Stimulated activated CD8-positive, alpha-beta memory T cell treated with anti-CD3 and anti-CD28 coated beads, Interleukin-4, amount 100 ng/mL, for 1 hour (primary cell): ENCODE measurements at places on chromosomes 3 and 15.

- DNase-seq = no peak
These were observed 178.8 kb downstream of the NSMCE3 start for GRCh38 chr15:29090617-29091466.

DNA sequence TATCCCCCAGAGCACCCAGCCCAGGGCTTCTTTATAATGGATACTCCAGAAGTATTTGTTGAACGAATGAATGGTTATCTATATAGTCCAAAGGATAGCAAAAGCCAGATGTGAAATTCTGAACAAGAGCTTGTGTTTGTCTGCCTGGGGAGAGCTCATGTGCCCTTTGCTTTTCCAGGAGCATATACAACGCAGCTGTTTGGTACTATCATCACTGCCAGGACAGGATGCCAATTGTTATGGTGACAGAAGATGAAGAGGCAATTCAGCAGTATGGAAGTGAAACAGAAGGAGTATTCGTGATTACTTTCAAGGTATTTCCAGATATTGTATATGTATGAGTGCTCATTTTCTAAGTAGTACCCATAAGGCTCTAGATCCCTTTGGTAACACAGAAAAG lies 15.2 kb downstream of the DIS3L start:
- DNase-seq = no peak

DNA sequence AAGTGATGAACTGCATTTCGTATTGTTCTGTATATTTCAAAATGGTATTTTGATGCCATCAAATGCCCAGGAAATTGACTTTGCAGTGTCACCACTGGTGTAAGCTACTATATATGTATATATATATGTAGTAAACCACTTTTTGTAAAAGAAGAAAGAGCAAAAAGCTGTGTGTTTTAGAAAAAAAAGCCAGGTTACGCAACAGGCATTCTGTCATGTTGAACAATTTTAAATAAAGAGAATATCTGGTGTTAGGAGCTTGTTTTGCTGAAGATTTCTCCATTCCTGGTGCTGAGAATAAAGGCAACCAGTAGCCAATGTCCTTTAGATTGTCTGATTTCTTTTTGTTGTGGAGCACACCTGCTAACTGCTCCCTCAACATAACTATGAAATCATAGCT lies 3.7 kb upstream of the ABHD10 start:
- no peak for DNase-seq

DNA sequence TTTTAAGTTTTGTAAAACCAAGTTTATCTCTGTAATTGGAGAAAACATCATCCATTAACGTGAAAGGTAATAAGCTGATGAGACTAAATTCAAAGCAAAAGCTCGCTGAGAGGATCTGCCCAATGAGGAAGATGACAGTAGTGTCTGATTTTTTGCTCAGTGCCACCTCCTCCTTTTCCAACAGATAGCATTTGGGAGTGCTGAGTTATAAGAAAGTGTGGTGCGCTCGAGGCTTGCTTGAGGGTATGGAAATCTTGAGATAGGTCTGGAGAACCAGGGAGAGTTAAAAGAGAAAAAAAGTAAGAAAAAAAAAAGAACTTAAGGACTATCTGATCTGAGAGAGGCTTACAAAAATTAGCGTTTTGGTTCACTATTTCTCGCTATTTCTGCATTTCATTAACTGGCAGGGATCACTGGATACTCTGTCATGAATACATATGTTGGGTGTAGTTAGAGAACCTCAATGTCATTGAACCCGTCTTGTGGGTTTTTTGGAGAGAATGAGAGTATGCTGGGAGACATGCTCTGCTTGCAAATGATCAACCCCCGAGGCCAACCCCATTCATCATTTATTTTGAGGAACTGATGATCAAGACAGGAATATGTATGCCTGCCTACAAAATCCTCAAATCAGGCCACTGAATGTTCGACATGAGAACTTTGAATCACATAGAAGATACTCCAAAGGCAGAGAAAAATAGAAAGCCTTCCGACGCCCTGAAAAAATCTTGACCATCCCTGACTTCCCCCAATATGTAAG lies 973 bp upstream of the USP13 start:
- no peak for DNase-seq

- DNase-seq = no peak
These were observed 137.8 kb upstream of the CBLB start for GRCh38 chr3:106006571-106006970.

GRCh38 chr15:60804986-60805949 lies 326.3 kb upstream of the ICE2 start:
- no peak for DNase-seq

- no peak for DNase-seq
These were observed 88.9 kb downstream of the SUCNR1 start for GRCh38 chr3:151962352-151962751.

GRCh38 chr3:112555535-112556170 lies 6.1 kb downstream of the ATG3 start:
- no peak for DNase-seq

DNA sequence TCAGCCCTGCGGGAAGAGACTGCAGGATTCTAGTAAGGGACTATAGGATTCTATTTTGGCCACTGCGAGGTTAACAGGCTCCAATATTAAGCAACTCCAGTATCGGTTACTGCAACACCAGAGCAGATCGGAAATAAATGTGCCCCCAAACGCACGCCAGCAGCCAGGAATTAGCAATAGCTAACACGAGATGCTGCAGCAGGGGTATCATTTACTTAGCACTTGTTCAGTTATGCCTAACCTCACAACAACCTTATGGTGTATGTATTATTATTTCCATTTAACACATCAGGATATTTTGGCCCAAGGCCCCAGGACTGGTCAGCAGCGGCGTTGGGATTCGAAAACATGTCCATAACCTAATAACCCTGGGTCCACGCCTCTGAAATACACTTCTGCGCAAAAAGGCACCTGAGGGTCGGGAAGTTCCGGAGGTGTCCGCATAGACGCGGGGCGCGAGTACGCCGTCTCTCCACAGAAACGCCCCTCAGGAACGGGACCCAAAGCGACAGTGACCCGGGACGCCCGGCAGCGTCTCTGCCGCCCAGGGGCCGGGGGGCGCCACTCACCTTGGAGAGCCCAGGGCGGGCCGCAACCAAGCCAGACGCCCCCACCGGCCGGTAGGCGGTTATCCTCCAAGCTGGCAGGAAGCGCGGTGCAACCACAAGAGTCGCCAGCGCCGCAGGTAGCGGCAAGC lies 681 bp downstream of the PIK3CB start:
- no peak for DNase-seq

- DNase-seq = peak; percentile 31
These were observed 802.6 kb upstream of the ALCAM start for GRCh38 chr3:104564045-104564643.

GRCh38 chr15:68232449-68232848 lies 2.9 kb upstream of the CLN6 start:
- no peak for DNase-seq

DNA sequence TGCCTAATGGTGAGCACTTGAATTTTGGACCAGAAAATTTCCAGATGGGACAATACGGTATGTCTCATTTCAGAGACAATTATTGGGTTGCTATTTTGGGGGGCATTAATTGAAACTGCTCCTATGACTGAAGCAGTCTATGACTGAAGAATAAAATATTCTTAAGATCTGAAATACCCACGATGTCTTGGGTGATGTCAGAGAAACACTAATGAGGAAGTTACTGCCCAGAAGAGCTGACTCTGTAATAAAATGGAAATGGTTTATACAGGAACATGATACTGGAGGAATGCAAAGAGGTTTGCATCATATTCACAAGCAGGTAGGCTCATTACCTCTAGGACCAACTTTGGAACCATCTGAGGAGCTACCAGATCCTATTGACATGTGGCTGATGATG lies 68.7 kb downstream of the IL12A start:
- no peak for DNase-seq

DNA sequence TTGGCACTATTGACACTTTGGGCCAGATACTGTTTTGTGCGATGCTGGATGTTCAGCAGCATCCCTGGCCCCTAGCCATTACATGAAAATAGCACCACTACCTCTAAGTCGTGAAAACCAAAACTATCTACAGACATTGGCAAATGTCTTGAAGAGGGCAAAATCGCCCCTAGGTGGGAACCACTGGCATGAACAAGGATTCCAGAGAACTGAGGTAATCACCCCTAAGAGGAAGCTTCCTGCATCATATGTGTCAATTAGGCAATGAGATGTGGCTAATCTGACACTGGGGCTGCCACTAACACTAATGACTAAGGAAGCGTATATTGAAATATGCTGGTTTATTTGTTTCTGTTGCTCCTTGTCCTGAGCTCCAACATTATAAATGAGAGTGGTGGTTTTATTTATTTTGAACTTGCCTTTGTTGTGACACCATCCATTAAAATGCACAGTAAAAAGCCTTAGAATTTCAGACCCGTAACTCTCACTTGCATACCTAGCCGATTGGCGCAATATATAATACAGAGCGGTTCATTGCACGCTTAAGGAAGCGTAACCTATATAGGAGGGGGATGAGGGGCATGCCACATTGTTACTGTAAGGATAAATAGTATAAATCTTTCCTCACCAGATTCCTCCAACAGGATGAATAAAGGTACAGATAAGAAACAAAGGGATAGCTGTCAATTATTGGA lies 299.8 kb upstream of the CNTN4 start:
- no peak for DNase-seq

- no peak for DNase-seq
These were observed 15.6 kb downstream of the KAT2B start for GRCh38 chr3:20055842-20056241.

DNA sequence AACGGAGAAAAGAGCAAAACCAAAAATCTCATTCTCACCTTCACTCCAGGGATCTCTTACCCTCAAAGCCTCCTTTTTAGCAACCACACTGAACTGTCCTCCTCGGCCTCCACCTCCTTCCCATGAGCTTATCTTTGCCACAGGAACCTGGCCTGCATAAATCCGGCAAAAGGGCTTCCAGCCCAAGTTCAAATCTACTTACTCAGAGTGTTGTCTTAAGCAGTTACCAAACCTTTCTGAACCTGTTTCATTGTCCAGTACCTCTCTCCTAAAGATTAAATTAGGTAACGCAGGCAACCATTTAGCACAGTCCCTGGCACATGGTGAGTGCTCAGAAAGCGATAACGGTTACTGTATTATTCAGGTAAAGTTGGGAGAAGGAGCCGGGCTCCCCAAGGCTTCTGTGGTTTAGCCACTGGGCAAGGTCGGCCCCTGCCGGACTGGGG lies 777 bp downstream of the CIB1 start:
- DNase-seq = no peak

DNA sequence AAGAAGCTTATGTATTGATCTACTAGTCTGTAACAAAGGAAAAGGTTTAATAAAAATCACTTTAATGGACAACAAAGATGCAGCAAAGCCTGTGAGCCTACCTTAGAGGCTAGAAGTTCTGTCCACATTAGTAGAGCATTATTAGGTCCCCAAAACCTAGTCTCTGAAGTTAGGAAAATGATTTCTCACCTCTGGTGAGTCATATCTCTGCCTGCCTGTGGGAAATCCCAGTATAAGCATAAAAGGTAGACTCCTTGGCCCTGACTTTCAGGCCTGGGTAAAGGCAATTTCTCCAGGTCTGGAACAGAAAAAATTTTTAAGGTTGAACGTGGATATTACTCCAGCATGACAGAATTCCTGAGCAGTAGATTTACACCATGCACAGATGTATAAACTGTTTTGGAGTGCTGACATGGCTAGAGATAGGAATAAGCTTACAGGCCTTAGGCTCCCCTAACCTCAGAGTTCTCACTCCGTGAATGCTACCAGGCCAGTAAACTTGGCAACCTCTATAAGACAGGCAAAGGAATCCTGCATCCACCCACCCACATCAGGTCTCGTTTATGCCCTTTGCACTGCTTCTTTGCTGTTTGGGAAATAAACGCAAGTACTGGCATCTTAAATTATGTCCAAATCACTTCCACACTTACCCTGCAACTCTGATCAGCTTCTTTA lies 104.1 kb downstream of the SERPINI1 start:
- no peak for DNase-seq

- no peak for DNase-seq
These were observed 69.1 kb upstream of the CNTN4 start for GRCh38 chr3:2029559-2029958.

GRCh38 chr3:4990069-4990468 lies 10.8 kb downstream of the BHLHE40 start:
- no peak for DNase-seq

- DNase-seq = no peak
These were observed 14.2 kb downstream of the AMOTL2 start for GRCh38 chr3:134360046-134360445.

DNA sequence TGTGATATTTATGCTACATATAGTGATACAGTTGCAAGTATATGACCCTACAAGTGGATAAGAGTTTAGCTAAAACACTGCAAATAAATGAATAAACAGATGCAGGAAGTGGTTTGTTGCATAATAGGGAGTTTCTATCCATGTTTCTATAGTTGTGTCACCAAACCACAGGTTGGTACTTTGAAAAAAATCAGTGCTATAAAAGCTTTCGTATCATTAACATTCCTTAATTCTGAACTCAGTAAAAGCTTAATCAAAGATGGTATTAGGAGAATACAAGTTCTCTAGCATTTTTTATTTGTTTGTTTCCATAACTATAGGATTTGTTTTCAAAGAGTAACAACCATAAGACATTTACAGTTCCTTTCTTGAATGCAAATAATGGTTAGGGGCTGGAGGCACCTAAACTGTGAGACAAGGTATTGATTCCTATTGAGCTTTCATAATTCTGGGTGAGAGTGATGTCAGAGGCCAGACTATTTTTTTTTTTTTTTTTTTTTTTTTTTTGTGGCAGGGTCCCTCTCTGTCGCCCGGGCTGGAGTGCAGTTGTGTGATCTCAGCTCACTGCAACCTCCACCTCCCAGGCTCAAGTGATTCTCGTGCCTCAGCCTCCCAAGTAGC lies 29.6 kb downstream of the CPOX start:
- DNase-seq = no peak

DNA sequence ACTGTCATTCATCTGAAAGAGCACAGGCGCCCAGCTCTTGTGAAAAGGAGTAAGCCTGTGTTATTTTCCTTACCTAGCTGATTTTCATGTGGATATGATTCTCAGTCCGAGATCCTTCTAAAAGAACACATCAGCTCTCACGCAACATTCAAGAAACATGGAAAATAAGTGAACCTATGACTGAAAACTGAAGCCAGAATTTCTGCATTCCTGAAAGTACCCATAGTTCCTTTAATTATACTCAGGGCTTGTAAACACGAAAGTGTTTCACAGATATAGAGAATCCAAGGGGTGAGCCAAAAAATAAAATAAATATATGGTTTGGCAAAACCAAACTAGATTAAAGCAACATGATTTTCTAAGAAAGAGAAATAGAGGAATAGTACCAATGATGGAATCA lies 100.8 kb upstream of the CHMP2B start:
- no peak for DNase-seq

GRCh38 chr15:80561500-80561899 lies 133.6 kb upstream of the ABHD17C start:
- DNase-seq = no peak

GRCh38 chr15:74384881-74385643 lies 17.6 kb upstream of the CYP11A1 start:
- no peak for DNase-seq
